ENCODE measurements at places on chromosomes 4 and X.

DNA sequence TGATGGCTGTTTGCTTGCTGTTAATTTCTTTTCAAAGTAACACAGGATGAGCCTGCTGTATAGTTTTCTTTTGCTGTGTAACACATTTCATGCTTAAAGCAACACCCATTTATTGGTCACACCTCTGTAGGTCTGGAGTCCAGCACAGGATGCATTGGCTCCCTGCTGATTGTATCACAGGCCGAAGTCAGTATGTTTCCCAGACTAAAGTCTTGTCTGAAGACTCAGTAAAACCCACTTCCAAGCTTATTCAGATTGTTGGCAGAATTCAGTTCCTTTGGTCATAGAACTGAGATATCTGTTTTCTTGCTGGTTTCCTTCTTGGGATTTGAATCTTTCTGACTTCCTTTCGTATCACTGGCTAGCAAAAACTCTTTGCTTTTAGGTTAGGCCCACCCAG, 54.3 kb downstream of the LRP2BP start:
- DNase-seq = no peak

GRCh38 chrX:149495573-149496071, 9.5 kb downstream of the IDS start:
- no peak for DNase-seq

- no peak for DNase-seq
Observed at GRCh38 chr4:27684610-27685011, 824.0 kb downstream of the STIM2 start.

GRCh38 chr4:181938631-181939030, 304.6 kb upstream of the TENM3 start:
- DNase-seq = no peak

- no peak for DNase-seq
Observed at GRCh38 chr4:24640366-24640765, 56.0 kb upstream of the DHX15 start.

- no peak for DNase-seq
Observed at GRCh38 chr4:165663411-165663810, 209.6 kb upstream of the TLL1 start.

- DNase-seq = no peak
Observed at GRCh38 chr4:184812651-184813181, 13.1 kb downstream of the ACSL1 start.

- no peak for DNase-seq
Observed at GRCh38 chr4:68451246-68452211, 4.3 kb downstream of the TMPRSS11E start.

DNA sequence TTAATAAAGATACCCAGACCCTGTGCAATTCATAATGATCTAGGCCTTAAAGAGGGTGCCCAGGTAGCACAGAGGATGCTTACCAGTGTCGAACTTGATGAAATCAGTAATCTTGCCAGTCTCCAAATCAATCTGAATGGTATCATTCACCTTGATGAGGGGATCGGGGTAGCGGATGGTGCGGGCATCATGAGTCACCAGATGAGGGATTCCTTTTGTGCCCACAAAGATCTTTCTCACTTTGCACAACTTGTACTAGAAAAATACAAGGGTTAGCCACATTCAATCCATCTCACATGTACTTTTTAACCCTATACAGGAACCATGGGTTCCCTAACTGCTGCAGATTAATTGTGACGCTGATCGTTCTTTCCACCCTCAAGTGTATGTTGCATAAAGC, 3.3 kb downstream of the RPS4X start:
- peak; percentile 31 for DNase-seq

GRCh38 chrX:104351173-104351769, 96.5 kb upstream of the ESX1 start:
- no peak for DNase-seq

DNA sequence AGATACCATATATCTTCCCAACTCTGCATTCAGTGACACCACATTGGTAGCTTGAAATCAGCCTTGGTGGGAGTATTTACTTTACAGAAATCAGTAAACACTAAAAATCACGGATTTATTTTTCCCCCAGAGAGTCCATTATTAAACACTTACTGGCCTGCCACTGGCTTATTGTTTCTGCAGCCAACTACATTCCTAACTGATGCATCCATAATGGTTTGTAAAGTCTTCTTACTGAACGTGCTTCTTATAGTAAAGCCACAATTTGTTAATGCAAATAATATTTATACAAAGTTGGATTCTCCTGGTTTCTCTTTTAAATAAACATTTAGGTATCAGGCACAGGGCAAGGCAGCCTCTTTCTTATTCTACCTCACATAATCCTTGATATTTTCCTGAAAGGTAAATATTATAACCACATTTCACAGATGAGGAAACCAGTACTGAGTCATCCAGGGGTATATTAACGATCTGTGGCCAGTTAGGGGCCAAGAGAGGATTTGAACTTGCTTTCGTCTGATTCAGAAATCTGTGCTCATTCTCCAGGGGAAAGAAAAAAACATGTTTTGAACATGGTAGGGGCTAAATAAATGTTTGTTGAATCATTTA, 136.5 kb downstream of the RAB28 start:
- no peak for DNase-seq

- no peak for DNase-seq
Observed at GRCh38 chr4:57080781-57081650, 29.2 kb downstream of the IGFBP7 start.

GRCh38 chr4:139266583-139267257, 13.3 kb downstream of the MGARP start:
- DNase-seq = peak; percentile 75

DNA sequence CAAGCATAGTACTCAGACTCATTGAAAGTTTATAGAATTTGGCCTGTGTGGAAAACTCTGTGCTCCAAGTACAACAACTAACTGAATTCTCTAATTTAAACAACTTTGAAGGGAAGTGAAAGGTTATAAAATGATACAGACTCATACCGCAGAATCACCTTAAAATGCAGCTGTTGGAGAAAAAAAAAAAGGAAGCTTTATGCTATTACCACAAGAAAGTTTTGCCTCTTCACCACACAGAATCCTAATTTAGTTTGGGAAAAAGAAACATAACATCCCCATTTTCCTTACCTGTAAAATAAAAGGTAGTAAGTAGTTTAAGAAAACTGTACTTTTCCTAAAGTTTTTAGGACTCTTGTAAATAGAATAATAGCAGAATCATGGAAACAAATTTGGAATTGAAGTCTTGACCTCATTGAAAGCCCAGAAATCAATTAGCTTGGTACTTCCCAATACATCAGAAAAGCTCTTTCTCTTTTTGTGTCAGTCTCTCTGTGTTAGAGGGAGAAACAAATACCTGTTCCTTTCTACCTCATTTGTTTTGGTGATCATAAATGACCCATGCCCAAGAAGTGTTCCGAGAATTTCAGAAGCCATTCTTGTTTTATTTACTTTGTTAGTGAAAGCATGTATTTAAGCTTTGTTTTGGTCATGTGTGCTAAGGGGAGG, 78.8 kb downstream of the NFKB1 start:
- no peak for DNase-seq

- no peak for DNase-seq
Observed at GRCh38 chr4:107349266-107349665, 313.2 kb upstream of the DKK2 start.

GRCh38 chrX:120824021-120824420, 51.6 kb downstream of the CT47B1 start:
- DNase-seq = no peak

GRCh38 chr4:3304831-3305609, 12.2 kb downstream of the RGS12 start:
- no peak for DNase-seq

DNA sequence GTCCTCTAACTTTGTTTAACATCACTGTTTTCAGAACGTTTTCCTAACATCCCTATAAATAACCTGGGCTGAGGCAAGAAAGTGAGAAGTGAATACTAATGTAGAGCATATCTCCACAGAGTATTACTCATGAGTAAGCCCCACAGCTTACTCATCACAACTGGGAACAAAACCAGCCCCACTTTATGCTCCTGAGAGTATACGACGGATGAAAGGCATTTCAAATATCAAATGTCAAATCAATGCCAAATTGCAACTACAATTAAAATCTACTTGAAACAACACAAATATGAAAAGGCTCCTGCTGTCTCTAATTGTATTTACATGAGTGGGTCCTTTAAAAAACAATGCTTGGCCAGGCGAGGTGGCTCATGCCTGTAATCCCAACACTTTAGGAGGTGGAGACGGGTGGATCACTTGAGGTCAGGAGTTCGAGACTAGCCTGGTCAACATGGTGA, 41.2 kb downstream of the SH3RF1 start:
- DNase-seq = no peak

DNA sequence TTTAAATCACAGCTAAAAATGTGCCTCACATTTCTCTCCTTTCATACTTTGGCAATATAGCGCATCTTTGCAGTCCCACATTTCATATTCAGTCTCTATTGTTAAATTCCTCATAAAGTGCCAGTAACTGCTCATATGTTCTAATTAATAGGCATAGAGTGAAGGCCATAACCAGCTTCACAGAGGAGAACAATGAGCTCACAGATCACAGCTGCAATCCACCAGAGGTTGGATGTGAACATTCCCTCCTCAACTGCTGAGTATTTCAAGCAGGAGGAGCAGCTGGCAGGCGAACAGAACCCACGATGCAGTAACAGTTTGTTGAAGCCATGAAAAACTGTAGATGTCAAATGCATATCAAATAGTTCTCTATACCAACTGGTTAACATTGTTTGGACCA, 2088.7 kb upstream of the AGA start:
- no peak for DNase-seq

DNA sequence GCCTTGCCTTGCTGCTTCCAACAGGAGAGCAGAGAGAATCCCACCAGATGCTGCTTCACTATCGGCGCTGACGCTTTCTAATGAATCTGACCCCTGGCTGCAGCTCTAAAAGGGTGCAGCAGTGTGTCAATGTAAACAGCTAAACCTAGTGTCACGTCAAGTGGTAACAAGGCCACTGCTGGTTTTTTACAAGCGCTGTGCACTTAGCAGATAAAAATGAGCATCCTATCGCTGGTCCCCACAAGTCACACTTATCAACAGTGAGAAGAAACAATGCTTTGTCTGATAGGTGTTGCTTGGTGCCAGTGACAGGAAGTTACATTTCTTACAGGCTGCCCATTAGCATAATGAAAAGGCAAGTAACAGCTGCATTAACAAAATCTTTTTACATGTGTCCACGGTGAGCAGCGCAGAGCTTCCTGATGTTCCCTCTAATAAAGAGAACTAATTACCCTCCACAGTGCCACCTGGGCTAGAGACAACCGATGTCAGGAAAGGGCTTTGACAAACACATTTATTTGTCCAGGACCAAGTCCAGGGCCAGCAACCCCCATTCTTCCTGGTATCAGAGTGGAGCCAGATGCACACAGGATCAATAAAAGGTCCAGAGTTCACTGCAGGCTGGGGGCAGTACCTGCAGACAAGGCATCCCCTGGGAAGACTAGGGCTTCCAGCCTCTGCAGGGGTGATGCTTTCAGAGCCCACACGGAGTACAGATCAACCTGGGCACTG, 176.0 kb downstream of the MGST2 start:
- no peak for DNase-seq

DNA sequence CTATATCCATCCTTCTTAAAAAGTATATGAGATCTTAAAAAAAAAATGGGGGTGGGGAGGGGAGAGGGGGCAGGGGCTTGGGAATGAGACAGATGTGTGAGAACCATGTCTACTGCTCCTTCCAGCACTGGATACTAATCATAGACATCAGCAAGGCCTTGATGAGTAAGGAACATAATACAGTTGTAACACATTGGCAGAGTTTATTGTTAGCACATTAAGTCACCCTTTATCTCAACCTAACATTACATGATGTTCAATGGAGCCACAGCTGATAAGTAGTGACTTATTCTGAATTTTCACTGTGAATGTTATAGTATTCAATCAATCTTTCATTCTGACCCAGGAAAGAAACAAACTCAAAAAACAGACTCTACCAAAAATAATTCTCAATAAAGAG, 47.3 kb upstream of the KCNE5 start:
- DNase-seq = no peak

DNA sequence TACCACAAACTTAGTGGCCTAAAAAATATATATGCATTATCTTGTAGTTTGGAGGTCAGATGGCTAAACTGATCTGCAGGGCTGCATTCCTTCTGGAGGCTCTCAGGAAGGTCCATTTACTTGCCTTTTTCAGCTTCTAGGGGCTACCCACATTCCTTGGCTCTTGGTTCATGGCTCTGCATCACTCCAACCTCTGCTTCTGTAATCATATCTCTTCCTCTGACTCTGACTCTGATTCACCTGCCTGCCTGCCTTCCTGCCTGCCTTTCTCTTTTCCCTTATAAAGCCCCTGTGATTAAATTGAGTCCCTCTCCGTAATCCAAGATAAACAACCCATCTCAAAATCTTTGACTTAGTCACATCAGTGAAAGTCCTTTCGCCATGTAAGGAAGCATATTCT, 25.0 kb upstream of the FRMPD4 start:
- DNase-seq = no peak

- DNase-seq = no peak
Observed at GRCh38 chr4:71932941-71933340, 98.9 kb upstream of the NPFFR2 start.

DNA sequence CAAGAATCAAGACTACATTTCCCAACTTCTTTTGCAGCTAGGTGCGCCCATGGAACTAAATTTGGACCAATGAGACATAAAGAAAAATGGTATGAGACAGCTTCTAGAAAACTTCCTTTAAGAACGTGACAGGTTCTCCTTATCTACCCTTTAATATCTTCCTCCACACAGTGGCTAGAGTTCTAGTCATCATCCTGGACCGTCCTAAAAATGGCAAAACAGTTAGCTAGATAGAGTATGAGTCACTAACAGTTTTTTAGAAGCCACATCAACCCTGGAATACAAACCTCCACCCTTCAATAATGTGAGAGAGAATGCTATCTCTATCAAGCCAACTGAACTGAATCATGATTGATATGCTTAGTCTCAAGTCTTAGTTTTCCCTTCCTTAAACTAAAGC, 267.9 kb upstream of the SLC7A11 start:
- DNase-seq = no peak

GRCh38 chrX:132956421-132957210, 1.8 kb downstream of the HS6ST2 start:
- no peak for DNase-seq

DNA sequence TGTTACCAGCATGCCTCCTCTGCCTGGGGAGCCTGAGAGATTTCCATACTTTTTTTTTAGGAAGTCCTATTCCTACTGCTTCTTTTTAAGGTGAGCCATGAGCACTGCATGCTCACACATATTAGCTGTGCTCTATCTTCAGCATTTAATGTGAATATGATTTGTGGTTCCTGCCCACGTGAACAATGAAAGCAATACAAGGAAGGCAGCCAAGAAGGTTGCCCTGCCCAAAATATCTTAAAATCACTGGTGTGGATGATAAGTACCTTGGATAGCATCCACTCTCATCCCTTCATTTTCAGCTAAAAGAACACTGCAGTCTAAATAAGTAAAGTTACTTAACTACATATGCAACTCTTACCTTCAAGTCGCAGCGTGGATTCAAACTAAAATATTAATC, 607.5 kb downstream of the PACRGL start:
- no peak for DNase-seq

DNA sequence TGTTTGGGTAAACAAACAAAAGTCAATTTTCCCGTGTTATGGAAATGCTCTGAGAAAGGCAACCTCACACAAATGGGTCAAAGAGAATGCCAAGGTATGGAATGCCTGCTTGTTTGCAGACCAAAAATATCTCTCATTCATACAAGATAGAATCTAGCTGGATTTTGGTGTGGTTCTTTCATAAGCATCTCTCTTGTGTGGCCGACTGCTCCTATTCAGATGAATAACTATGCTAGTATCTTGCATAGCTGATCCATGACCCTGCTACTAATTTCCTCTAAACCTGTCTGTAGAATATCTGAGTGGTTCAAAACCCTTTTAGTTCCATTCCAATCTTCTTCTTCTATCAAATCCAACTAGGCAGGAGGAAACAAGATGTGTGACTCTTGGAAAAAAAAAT, 28.2 kb upstream of the SORBS2 start:
- no peak for DNase-seq

- no peak for DNase-seq
Observed at GRCh38 chr4:39792529-39792928, 94.6 kb downstream of the UBE2K start.

Data from CD4-positive, alpha-beta T cell treated with Interleukin-2 at 100 ng/mL for 4 hours (primary cell).